GM23338 (cell line): ENCODE measurements at places on chromosomes 11 and 22. TPM values are rescaled to one million over a fixed set of nuclear protein-coding genes. Genes with fewer than 3 reads are reported as not detected.

DNA sequence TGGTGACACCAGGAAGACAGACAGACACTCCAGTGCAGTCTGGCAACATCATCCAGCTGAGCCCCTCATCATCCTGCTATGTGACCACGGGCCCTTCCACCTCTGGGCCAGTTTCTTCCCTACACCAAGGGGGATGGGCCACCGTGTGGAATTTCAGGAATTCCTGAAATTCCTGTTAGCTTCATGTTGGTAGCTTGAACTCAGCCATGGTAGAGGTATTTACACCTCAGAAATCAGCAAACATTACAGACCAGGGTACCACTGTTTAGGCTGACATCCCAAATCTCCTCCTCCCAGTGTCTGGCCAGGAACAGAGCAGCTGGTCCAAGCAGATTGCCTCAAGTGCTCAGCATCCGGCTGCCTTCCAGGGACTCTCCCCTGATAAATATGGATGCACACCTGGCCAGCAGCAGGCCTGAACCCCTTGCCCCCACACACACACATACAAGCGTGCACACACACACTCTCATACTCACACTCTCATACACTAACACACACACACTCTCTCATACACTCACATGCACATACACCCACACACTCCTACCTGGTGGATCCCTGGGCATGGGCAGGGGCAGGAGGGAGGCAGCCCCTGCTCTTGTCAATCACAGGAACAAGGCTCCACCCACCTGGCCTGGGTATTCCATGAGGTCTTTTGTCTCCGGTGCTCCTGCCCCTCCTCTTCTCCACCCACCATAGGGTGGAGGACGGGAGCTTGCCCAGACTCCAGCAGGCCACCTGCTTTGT lies 85.2 kb downstream of the BUD13 start:
- peak; percentile 92 for DNase-seq
- peak overlapping the region; percentile 38; the same call in 1 of the 2 replicates for H3K4me3 ChIP-seq
- no peaks in the 10 kb centered on the region for H3K36me3 ChIP-seq
- H3K4me1 ChIP-seq, result peaks cover 29% of the 10 kb centered on the region

- no peak for DNase-seq
- H3K4me3 ChIP-seq, result no peak overlapping the region
- H3K4me1 ChIP-seq, result peaks cover 12% of the 10 kb centered on the region
- H3K36me3 ChIP-seq, result no peaks in the 10 kb centered on the region
Observed at GRCh38 chr22:27084130-27084529, 426.7 kb downstream of the MIAT start.

DNA sequence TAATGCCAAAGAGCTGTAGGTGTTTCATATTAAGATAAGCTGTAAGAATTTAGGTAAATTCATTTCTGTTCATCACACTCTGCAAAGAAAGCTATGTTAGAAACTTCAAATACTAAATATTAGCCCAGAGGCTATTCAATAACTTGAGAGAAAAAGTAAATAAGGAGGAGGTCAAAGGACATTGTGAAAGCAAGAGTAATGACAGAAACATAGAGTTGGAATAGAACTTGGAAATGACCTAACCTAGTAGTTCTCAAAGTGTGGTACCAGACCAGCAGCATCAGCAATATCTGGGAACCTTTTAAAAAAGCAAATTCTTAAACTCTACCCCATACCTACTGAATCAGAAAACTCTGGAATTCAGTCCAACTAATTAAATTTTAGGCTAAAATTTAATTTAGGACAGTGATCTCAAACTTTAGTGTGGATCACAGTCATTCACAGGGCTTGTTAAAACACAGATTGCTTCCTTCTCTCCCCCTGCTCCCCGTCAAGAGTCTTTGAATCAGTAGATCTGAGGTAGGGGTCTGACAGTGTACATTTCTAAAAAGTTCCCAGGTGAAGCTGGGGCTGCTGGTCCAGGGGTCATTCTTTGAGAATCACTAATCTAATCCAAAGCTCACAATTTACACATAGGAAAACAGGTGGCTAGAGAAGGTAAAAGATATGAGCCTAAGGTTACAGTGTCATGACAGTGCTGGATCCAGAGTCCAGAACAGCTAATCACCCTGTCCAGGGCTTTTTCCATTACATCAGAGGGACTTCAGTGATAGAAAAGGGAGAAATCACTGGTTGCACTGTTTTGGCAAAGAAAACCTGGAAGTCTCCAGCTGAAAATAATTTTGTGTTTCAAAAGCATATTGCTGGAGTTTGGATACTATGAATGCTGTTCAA lies 241.1 kb downstream of the SOX6 start:
- no peak overlapping the region for H3K27ac ChIP-seq
- H3K4me3 ChIP-seq, result no peak overlapping the region
- H3K27me3 ChIP-seq, result no peaks in the 10 kb centered on the region
- peaks cover 21% of the 10 kb centered on the region; the same call in 1 of the 2 replicates for H3K4me1 ChIP-seq

DNA sequence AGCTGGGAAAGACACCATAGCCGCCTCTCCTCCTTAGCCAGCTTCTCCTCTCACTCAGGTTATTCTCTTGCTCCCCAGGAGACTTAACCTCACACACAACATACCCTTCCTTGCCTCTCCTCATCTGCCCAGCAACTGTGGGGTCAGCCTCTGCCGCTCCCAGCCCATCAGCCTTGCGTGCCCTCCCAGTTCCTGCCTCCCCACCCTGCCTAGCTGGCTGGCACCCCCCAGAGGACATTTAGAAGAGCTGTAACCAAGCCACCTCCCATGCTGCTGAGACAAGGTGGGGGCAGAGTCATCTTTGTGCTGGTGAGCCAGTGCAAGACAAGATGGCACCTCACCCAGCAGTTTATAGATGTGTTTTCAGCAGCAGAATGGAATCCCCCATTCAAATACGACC lies 38.2 kb downstream of the TOM1 start:
- H3K27ac ChIP-seq, result no peak overlapping the region
- H3K36me3 ChIP-seq, result no peaks in the 10 kb centered on the region
- no peaks in the 10 kb centered on the region for H3K27me3 ChIP-seq

The P2RX3 gene
- 0.35 TPM in 1 of 2 replicates, not detected in the other for total RNA-seq
